ENCODE measurements at places on chromosomes 2 and 18. TPM values are rescaled to one million over a fixed set of nuclear protein-coding genes. Genes with fewer than 3 reads are reported as not detected.

The GAL3ST2 gene
- polyA plus RNA-seq = 0.10 TPM

The TTC21B gene
- polyA plus RNA-seq = 11.5 TPM

The CAVIN2 gene
- 0.92 TPM for polyA plus RNA-seq

The ABCG8 gene
- polyA plus RNA-seq = not detected

The HOXD4 gene
- polyA plus RNA-seq = not detected

The TGIF1 gene
- polyA plus RNA-seq = 30.4 TPM

The AGXT gene
- not detected for polyA plus RNA-seq

The REG3A gene
- not detected for polyA plus RNA-seq

The CPSF3 gene
- 13.0 TPM for polyA plus RNA-seq

The SAG gene
- 0.04 TPM for polyA plus RNA-seq

The MC5R gene
- not detected for polyA plus RNA-seq

Data from B cell (primary cell).